ENCODE measurements at places on chromosomes 16 and 17.

DNA sequence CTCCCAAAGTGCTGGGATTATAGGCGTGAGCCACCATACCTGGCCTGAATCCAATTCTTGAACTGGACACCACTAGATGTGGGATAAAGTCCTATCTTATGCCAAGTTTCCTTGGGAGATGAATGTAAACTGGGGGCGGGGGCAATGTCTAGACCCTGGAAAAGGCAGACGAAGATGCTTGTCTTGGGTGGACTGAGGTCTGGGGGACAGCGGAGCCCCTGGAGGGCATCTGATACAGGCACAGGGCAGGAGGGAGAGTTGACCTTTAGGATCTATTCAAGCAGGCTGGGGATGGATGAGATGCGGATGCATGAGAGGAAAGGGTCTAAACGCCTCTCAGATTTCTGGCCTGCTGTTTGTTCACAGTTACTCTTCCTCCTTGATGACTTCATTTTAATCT, 11.7 kb downstream of the C1QTNF1 start:
- DNase-seq: no peak

- no peak for DNase-seq
These were observed 59.2 kb downstream of the ABCC1 start for GRCh38 chr16:16008666-16009065.

DNA sequence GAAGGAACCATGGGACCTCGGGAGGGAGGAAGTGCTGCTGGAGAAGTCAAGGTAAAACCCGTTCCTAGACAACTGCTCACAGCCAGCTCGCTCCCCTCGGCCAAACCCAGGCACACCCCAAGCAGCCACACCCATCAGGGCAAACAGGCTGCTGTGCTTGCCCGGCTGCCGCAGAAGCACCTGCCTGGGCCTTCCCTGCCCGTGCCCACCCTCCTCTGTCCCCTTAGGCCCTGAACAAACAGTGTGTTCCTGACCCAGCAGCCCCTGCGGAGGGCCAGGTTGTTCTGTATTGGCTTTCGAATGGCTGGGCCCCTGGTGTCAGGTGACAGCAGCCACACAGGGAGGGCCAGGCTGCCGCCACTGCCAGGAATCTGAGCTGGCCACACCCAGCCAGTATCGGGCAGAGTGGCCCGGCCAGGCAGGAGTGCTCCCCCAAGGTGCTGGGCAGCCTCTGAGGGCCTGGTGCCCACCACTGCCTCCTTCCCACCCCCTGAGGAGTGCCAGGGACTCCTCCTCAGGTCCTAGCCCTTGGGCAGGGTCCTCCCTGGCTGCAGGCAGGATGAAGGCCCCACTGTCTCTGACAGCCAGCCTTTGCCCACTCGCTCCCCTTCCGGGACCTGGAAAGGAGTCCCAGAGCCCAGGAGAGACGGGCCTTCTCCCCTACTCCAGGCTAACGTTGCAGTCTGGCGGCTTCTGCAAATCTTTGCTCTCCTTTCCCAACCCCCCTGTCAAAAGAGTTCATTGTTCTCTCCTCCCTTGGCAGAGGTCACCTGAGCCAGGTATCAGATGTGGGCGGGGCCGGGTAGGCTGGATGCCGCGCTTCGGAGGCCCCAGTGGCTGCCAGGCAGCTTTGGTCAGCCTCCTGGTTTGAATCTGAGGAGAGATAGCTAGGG, 24.0 kb downstream of the LLGL2 start:
- no peak for DNase-seq

GRCh38 chr16:56749672-56750491, 20.0 kb downstream of the NUP93 start:
- DNase-seq: no peak

GRCh38 chr17:31802502-31802901, 56.5 kb downstream of the COPRS start:
- DNase-seq: no peak

GRCh38 chr17:10768750-10769251, 35.1 kb downstream of the TMEM238L start:
- no peak for DNase-seq
